Nucleus accumbens (tissue), 56 donors: ENCODE measurements at places on chromosomes 7 and 10.

GRCh38 chr7:74598558-74598957 lies 59.0 kb upstream of the GTF2I start:
- no peak for DNase-seq

DNA sequence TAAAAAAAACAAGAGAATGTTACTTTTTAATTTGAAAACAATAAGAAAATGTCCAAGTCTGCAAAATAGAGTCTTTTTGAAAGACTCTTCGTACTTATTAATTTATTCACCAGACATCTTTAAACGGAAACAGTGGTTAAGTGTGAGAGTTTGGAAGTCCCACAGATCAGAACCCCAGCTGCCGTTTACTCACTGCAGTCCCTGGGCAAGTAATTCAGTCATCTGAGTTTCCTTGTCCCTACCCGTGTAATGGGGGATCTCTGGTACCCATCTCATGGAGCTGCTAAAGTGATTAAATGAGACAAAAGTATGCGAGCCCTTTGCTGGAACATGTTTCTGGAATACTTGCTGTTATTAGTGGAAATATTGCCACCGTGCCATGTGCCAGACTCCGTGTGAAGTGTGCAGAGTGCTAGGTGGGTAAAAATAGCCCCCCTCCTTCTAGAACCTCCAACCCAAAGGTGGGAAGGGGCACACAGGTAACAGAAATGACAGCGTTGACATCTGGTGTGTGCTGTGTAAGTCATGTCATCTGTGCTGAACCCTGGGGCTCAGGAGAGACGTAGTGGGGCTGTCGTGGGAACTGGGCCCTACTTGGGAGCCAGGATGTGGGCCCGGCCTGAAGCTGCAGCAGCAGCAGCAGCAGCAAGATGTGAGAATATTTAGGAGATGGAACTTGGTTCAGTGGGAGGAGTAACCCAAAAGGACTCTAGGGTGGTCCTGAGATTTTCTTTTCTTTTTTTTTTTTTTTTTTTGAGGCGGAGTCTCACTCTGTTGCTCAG lies 140.5 kb downstream of the CUX1 start:
- no peak for DNase-seq

GRCh38 chr7:74069790-74070618 lies 13.6 kb upstream of the LIMK1 start:
- no peak for DNase-seq

GRCh38 chr7:54560723-54561122 lies 18.5 kb downstream of the VSTM2A start:
- DNase-seq = no peak

GRCh38 chr7:69739931-69740431 lies 141.7 kb downstream of the AUTS2 start:
- DNase-seq = peak; percentile 7

DNA sequence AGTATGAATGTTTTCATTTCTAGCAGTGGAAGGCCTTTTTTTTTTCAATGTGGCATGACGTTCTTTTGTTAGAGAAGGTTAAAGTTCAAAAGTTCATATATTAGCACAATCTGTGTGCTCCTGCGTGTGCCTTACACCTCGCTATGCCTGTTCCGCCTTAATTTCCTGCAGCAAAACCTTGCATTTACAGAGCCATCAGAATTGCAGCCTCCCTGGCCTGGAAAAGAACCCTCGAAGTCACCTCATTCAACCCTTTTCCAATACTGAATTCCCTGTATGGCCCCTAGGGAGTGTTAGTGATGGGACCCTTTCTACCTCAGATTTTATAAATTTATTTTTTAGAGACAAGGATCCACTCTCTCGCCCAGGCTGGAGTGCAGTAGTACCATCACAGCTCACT lies 103.5 kb upstream of the ZNF438 start:
- DNase-seq = no peak

GRCh38 chr7:133258174-133258573 lies 5.3 kb downstream of the EXOC4 start:
- no peak for DNase-seq

- no peak for DNase-seq
Observed at GRCh38 chr10:129579228-129579627, 112.2 kb downstream of the MGMT start.

DNA sequence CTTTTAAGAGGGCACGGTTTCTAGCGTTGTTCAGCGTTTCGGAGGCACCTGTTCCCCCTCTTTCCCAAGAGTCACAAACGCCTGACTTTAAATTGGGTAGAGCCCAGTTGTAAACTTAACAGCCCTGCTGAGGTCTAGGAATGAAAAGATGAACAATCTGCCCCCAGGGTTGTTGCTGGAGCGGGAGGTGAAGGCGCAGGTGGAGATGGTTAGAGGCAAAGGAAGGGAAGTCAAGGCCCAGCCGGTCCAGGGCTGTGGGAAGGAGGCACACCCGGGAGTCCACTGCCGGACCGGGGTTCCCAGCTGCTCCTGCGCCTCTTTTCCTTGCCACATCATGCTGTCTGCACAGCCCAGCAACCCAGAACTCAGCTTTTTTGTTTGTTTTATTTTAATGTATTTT lies 770 bp downstream of the PRXL2A start:
- peak; percentile 25 for DNase-seq

- DNase-seq = no peak
Observed at GRCh38 chr10:23351926-23352519, 7.4 kb upstream of the C10orf67 start.

DNA sequence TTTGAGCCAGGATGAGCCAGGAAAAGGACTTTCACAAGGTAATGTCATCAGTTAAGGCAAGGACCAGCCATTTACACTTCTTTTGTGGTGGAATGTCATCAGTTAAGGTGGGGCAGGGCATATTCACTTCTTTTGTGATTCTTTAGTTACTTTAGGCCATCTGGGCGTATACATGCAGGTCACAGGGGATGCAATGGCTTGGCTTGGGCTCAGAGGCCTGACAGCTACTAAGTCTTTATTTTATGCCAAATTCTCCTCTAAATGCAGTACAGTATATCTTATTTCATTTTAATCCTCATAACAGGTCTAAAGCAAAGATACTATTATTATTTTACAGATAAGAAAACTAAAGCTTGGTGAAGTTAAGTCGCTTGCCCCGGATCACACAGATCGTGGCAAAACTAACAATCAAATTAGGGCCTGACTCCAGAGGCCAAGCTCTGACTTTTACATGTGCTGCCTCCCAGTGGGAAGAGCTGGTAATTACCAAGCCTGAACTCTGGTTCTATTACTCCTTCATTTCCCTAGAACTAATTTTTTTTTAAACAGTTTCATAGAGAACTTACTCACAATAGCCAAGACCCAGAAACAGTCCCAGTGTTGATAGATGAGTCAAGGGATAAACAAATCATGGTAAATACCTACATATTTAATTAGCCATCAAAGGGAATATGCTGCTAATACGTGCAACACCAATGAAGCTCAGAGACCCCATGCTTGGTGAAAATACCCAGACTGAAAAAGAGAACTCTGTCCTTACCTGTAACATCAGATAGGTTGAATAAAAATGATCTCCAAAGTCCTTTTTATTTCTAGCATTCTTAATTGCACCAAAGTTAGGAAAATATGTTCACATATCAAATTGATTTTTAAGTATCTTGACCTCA lies 35.4 kb downstream of the C7orf25 start:
- peak; percentile 4 for DNase-seq

- no peak for DNase-seq
Observed at GRCh38 chr7:157291404-157292080, 45.3 kb upstream of the DNAJB6 start.

DNA sequence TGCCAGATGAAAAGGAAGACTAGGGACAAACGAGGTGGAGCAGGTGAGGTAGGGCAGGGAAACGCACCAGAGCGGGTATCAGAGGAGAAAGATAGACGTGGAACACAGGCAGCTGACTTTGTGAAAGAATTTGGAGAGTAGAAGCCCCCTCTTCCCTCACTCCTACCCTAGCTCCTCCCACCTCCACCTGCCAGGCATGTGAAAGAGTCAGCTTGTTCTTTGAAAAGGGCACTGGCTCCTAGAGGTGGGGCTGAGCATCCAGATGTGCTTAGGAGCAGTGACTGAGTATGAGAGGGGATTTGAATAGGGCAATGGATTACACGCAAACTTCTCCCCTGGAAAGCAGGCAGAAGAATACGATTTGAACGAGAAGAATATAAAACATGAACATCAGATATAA lies 174.2 kb upstream of the INHBA start:
- DNase-seq = no peak

- DNase-seq = no peak
Observed at GRCh38 chr7:128697302-128697905, 25.3 kb downstream of the GARIN1A start.

DNA sequence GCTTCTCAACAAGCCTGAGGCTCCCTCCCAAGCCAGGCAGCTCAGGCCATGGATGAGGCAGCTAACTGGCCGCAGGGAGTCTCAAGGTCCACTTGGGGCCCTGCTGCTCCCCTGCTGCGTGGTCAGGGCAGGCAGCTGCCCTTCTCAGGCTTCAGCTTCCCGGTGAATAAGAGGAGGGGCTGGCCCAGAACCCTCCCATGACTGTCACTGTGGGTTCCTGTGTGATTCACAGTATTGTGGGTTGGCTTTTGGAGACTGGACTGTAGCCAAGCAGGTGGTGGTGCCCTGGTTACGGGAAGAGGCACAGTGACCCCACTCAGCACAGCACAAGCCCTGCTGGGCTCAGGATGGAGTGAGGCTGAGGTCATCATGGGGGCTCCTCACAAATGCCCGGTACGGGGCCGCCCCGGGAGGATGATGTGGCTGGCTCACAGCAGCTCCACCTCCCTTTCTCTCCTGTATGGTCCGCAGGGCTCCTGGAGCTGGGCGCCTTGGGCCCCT lies 189.8 kb downstream of the HECW1 start:
- no peak for DNase-seq

- DNase-seq = no peak
Observed at GRCh38 chr7:28705350-28705749, 252.8 kb downstream of the TRIL start.

GRCh38 chr7:90690159-90690858 lies 94.2 kb downstream of the CDK14 start:
- no peak for DNase-seq

DNA sequence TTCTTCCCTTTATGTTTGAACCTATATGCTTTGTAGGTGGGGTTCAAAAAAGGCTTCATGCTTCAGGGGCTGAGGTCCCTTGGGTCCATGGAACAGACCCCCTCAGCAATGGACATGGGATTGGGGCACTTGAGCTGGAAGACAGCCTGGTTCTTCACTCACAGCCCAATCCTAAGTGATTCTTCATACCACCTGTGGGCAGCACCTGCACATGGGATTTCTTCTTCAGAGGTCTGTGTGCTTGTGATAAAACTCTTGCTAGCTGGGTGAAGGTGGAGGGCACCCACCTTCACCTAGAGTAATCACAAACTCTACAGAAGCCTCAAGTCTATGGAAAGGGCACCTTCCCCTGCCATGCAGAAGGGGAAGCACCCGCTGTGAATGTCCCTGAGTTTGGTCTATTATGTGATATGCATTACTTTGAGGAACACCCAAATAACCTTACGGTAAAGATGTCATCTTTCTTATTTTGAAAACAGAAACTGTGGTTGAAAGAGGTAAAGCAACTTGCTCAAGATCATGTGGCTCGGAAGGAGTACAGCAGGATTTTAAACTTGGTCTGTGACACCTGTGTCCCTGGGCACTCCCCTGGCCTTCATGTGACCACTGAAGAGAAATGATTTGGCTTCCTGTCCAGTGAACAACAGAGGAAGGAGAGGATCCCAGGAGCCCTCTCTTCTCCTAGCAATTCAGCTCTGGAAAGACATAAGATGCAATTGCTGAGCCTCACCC lies 469.5 kb upstream of the ZMIZ1 start:
- DNase-seq = no peak

DNA sequence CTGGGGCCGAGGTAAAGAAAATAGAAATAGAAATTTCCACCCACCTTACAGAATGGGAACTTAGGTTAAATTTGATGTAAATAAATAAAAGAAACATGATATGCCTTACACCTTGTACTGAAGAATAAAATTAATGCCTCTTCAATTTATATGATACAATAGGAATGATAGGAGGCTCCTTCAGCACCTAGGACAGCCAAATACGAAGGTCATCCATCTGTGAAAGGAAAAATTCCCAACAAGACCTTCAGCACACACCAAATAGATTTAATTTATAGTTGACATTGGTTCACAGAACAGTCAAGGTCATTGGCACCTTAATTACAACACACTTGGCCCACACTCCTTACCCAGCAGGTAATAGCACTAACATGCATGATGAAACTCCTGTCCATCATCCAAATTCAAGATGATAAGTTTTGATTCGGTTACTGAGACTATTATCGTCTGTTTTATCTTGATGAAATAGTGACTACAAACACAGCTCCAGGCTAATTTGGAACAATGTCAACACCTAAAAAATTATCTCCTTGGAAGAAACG lies 250.9 kb downstream of the SNX13 start:
- no peak for DNase-seq

DNA sequence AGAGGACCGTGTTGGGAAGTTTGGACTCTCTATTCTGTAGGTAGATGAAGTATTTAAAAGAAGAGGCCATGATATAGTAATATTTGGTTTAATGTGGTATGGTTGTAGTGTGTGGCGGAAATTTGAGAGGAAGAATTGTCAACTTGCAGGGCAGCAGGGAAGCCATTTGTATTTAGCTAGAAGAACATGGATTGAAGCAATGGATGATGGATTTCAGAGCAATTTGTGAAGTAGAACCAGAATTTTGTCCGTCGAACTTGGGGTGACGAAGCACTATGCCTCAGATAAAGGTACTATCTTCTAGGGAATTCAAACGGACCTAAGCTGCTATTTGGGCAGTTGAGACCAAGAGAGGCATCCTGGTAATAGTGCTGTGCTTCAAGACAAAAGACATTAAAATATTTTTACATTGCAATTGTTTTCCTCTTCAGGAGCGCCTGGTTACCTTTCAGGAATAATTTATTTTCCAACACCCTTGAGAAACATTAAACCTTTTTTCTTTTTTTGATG lies 615 bp upstream of the WBP1L start:
- no peak for DNase-seq

DNA sequence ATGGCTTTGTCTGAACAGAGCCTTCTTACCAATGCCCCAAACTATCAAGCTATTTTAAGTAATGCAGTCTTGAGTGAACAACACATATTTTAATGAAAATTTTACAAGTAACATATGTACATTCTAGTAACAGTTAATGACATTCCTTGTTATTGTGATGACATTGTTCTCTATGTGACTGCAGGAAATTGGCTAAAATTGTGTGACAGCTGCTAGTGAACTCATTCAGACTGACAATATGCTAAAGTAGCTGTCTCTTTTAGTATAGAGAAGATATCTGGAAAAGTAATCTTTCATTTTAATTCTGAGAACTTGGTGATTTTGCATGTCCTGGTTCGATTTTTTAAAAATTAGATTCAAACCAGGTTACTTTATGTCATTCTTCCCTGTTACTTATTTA lies 259.8 kb upstream of the MAGI2 start:
- DNase-seq = no peak
